ENCODE measurements at places on chromosomes 2 and 18.

DNA sequence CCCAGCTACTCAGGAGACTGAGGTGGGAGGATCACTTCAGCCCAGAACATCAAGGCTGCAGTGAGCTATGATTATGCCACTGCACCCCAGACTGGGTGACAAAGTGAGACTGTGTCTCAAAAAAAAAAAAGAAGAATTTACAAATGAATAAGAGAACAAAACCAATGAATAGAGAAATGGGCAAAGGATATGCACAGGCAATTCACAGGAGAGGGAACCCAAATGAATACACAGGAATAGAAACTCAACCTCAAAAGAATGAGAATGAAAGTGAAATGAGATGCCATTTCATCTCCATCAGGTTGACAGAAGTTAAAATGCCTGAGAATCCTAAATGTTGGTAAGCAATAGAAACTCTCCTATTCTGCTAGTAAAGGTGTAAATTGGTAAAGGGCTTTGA is 40.2 kb downstream of the CFAP221 start:
- DNase-seq = no peak

DNA sequence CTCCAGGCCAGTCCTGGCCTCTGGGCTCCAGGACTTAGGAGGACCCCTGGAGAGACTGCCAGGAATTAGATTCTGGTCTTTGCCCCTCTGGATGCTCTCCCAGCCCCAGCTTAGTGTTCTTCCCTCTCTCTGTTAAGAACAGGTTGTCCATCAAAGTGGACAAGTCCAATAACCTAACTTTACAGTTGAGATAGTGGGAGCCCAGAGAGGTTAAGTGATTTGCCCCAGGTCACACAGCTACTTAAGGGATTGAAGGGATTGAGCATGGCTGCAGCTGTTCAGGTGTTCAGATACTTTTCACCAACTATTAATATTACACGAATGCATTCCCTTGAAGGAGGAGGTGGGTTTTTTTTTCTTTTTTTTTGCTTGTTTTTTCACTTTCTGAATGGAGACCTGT is 57.6 kb downstream of the EDAR start:
- no peak for DNase-seq

GRCh38 chr2:145197944-145198343 is 678.0 kb upstream of the ZEB2 start:
- no peak for DNase-seq

- no peak for DNase-seq
Measured at GRCh38 chr2:54298514-54298913, 42.5 kb upstream of the TSPYL6 start.

DNA sequence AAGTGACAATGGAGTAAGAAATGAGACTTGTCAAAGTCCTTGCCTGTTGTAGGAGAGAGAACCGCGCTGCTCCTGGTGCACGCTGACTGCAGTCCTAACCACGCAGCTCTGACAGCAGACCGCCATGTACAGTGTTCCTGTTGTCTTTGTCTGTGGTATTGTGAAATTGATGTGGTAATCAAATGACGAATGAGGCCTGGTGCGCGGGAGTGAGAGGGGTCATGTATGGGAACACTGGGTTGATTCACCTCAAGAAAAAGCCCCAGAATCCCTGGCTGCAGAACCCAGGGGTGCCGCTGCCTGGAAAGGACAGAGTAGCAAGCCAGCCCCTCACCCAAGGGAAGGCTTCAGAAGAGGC is 64.0 kb downstream of the INPP4A start:
- DNase-seq = no peak

DNA sequence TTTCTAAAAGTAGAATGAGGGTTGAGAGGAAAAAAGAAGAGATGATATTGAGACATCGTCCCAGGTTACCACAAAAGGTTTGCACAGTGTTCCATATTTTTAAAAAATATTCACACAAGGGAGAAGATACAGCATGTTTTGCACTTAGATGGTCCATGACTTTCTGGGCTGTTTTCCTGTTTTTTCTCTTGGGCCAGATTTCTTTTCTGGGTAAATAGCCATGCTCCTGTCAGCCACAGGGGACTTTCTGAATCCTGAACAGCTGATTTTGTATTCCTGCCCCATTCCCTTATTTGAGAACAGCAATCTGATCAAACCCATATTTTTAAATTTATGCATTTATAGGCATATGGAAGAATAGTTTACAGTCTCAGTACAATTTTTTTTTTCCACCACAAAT is 185.9 kb upstream of the NRP2 start:
- DNase-seq = no peak

DNA sequence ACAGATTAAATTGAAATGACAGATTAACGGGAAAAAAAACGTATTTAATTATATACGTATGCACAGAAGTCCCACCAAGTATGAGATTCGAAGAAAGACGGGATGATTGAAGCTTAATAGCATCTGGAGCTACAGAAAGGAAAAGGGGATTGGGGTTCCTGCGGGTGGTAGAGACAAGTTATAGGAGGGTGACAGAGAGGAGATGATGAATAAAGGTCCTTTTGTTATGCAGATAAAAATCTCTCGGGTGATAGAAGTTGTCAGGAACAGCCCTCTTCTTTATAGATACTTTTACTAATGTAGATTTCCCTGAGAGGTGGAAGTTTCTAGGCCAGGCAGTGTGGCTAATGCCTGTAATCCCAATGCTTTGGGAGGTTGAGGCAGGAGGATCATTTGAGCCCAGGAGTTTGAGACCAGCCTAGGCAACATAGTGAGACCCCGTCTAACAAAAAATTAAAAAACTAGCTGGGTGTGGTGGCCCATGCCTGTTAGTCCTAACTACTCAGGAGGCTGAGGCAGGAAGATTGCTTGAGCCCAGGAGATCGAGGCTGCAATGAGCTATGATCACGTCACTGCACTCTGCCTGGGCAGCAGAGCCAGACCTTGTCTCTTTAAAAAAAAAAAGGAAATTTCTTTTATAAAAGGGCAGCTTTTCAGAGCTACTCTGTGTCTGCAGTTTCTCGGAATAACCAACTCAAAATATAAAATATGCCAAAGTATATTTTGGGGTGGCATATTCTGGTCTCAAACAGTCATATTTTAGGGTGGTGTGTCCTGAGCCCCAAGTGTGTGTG is 113.0 kb downstream of the STPG4 start:
- no peak for DNase-seq

GRCh38 chr2:5482929-5483331 is 209.3 kb upstream of the SOX11 start:
- no peak for DNase-seq

DNA sequence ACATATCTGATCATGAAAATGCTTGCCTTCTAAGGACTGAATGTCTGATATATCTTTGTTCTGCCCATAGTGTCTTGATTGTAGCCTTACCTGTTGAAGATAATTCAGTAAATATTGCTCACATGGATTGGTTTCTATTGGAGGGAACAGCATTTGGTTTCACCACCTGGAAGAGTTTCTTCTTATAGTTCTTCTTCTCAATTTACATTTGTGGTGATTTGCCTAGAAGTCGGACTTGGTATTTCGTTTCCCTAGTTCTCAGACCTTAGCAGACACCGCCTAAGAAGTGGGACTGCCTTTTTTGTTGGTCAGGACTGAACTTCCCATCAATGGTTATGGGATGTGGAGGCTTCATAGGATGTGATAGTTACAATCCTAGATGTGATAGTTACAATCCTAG is 20.2 kb downstream of the MGAT5 start:
- DNase-seq = no peak

- DNase-seq = no peak
Measured at GRCh38 chr2:215882689-215883088, 130.7 kb downstream of the MREG start.

DNA sequence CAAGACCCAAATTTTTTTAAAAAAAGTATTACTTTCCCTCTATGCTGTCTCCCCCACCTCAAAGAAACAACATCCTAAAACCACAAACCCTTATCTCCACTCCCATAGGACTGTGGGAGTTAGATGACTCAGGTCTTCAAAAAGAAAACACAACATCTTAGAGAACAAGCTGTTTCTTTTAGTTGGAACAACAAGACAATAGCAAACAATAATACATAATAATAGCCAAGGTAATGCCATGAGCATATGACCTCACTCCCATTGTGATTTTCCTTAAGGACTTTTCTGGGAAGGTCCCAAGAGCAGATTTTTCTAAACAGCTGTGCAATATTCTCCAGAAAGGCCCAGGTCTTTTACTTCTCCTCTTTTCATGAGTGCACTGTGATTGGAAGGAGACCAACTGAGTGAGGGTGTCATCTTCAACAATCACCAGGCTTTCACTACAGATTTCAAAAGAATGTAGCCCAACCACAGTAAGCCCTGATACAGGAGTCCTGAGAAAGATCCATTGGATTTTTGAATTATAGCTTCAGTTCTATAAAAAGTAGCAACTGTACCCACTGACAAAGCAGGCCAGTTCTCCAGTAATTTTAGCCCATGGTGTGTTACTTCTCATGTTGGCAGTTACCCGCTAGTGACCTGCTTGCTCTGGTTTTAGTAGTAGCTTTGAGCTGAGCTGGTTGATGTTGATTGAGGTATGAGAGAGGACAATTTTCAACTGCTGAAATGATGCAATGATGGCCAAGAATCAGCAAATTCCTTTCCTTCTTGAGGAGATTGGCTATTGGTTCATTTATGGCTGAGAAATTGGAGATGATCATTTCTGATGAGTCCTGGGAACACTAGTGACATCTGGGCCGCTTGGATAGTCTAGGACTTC is 144.5 kb upstream of the TCF4 start:
- DNase-seq = no peak

GRCh38 chr2:64283006-64283570 is 138.9 kb upstream of the PELI1 start:
- no peak for DNase-seq

GRCh38 chr2:101426822-101427221 is 39.5 kb upstream of the CREG2 start:
- no peak for DNase-seq

DNA sequence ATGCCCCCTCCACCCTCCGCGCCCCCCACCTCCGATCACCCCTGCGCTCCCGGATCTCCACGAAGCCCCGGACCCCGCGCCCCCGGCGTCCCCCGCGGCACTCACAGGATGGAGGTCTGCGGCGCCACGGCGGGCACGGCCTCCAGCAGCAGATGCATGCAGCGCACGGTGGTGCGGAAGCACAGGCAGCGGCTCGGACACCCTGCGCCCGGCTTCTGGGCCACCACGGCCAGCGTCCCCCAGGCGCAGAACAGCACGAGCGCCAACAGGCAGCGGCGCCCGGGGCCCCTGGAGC is 217 bp downstream of the PXDN start:
- no peak for DNase-seq

All from cortex of kidney (tissue), 1 donor.